ENCODE measurements at places on chromosomes 13 and 19.

GRCh38 chr13:108003626-108004025 is 211.7 kb downstream of the LIG4 start:
- DNase-seq = no peak

DNA sequence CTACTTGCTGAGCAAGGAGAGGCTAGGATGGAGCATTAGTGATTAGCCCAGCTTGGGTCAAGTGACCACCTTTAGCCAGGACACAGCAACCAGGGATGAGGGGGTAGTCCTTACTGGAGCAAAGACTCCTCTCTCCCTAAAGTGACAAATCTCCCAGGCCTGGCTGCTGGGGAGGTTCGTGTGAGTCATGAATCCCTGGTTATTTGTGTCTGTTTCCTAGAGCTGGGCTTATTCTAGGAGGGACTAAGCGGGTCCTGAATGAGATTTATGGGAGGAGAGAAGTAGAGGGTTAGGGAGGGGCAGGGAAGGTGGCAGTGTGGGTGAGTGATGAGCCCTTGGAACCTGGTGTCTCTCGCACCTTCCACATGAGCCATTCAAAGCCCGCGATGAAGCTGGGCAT is 487.3 kb downstream of the TSHZ3 start:
- no peak for DNase-seq

- no peak for DNase-seq
Observed at GRCh38 chr13:98272549-98272948, 95.5 kb upstream of the RNF113B start.

DNA sequence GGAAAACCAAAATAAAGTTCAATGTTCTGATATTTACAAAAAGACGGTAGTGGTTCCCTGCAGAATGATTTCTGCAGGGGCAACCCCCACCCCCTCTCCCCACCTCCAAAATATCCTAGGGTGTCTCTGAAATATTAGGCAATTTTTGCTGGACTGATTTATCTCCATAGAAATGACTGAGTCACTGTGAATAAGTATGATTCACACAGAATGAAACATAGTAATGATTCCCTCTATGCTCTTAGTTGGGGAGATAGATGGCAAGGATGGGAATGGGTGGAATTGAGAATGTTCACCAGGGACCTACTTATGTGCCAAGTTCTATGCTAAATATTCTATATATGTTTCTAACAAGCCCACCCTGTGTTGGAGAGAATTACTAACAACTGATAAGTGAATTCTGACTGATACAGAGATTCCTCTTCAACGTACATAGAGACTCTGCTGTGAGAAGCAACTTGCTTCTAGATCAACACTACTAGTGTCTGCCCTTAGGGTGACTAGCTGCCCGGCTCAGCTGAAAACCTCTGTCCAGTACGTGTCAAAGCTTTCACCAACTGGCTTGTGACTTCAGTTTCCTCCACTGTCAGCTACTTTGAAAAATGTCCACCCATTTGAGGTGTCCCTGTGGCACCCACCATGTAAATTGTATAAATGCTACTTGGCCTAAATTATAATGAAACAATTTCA is 38.4 kb upstream of the RAP2A start:
- no peak for DNase-seq

DNA sequence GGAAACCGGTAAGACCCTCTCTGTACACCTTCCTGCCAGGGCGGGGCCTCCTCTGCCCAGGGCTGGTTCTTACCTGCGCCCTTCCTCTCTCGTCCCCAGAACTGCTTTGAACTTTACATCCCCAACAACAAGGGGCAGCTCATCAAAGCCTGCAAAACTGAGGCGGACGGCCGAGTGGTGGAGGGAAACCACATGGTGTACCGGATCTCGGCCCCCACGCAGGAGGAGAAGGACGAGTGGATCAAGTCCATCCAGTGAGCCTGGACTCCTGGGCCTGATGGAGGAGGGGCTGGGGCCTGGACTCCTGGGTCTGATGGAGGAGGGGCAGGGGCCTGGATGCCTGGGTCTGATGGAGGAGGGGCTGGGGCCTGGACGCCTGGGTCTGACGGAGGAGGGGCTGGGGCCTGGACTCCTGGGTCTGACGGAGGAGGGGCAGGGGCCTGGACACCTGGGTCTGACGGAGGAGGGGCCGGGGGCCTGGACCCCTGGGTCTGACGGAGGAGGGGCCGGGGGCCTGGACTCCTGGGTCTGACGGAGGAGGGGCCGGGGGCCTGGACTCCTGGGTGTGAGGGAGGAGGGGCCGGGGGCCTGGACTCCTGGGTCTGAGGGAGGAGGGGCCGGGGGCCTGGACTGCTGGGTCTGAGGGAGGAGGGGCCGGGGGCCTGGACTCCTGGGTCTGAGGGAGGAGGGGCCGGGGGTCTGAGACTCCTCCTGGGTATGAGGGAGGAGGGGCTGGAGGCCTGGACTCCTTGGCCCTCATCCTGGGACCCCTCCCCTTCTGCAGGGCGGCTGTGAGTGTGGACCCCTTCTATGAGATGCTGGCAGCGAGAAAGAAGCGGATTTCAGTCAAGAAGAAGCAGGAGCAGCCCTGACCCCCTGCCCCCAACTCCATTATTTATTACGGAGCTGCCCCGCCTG is 9.4 kb downstream of the CYTH2 start:
- no peak for DNase-seq

- no peak for DNase-seq
Observed at GRCh38 chr13:71618159-71618558, 248.8 kb downstream of the DACH1 start.

DNA sequence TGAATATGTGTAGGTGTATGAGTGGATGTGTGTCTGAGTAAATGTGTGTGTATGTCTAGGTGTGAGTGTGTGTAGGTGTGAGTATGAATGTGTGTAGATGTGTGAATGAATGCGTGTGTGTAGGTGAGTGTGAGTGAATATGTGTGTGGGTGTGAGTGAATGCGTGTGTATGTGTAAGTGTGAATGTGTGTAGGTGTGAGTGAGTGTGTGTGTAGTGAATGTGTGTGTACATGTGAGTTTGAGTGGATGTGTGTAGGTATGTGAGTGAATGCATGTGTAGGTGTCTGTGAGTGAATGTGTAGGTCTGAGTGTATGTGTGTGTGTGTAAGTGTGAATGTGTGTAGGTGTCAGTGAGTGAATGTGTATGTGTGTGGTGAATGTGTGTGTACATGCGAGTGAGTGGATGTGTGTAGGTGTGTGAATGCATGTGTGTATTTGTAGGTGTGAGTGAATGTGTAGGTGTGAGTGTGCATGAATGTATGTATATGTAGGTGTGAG is 201.0 kb upstream of the ZNF536 start:
- DNase-seq = no peak

GRCh38 chr13:57933606-57934005 is 302.1 kb downstream of the PCDH17 start:
- no peak for DNase-seq

- no peak for DNase-seq
Observed at GRCh38 chr13:95954266-95954665, 98.9 kb downstream of the UGGT2 start.

DNA sequence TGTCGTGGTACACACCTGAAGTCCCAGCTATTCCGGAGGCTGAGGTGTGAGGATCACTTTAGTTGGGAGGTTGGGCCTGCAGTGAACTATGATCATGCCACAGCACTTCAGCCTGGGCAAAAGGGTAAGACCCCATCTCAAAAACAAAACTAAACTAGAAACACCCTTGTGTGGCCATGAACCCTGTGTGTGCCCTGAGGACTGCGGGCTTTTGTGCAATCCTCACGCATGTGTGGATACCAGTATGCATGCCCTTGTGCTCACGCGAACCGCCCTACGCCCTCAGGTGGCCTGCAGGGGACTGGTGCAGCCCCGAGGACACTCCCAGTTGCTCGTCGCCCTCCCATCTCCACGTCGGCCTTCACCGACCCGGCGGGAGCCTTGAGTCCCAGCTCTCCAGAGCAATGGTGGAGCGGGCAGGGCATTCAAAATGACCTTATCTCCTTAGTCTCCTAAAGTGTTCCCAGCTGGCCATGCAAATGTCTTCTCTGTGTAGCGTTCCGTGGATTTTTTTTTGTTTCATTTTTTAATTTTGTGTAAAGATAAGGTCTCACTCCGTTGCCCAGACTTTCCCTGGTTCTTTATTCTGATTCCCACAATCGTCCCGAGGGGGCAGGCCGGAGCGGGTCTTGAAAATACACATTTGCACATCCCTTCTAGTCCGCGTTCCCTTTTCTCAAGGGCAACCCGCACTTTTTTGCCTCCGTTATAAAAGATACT is 868 bp upstream of the EGLN2 start:
- DNase-seq = no peak

- DNase-seq = no peak
Observed at GRCh38 chr19:2221250-2221831, 14.8 kb downstream of the PLEKHJ1 start.

GRCh38 chr19:5304486-5304885 is 36.1 kb downstream of the PTPRS start:
- DNase-seq = no peak

GRCh38 chr19:5137571-5138124 is 168.7 kb downstream of the KDM4B start:
- no peak for DNase-seq

- no peak for DNase-seq
Observed at GRCh38 chr13:94713561-94714182, 1.3 kb upstream of the SOX21 start.

DNA sequence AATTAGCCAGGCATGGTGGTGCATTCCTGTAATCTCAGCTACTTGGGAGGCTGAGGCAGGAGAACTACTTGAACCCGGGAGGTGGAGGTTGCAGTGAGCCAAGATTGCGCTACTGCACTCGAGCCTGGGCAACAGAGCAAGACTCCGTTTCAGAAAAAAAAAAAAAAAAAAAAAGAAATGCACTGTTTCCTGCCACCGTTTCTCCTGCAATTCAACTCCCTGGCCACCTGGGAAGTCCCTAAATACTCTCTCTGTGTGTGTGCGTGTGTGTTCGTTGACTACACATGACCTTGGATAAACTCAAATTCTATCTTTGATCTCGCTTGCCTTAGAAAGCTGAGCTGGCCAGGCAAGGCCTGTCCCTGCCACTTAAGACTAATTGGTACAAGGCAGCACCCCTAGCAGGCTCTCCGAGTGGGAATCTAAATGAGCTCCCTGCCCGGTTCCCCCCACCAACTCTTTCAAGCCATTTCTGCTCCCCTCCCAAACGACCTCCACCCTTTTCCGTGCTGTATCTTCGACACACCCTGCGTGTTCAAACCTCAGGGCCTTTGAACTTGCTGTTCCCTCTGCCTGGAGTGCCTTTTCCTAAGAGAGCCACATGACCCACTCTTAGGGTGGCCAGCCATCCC is 5.2 kb upstream of the BCAT2 start:
- no peak for DNase-seq

DNA sequence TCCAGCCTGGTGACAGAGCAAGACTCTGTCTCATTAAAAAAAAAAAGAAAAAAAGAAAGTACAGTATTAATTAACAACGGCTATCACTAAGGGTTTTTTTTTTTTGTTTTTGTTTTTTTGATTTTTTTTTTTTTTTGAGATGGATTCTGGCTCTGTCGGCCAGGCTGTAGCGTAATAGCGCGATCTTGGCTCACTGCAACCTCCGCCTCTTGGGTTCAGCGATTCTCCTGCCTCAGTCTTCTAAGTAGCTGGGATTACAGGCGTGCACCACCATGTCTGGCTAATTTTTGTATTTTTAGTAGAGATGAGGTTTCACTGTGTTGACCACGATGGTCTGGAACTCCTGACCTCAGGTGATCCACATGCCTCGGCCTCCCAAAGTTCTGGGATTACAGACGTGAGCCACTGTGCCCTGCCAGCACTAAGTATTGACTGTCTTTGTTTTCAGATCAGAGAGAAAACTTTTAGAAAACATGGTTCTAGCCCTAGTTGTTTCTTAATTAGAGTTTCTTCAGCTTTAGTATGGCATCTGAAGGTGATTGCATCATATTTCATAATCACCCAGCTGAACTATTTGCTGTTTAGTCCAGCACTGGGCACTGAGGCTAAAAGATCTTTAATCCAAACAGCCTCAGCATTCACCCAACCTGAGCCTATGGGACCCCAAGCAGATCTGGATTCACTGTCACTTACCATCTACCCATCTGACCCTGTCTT is 2.7 kb upstream of the GATAD2A start:
- no peak for DNase-seq

DNA sequence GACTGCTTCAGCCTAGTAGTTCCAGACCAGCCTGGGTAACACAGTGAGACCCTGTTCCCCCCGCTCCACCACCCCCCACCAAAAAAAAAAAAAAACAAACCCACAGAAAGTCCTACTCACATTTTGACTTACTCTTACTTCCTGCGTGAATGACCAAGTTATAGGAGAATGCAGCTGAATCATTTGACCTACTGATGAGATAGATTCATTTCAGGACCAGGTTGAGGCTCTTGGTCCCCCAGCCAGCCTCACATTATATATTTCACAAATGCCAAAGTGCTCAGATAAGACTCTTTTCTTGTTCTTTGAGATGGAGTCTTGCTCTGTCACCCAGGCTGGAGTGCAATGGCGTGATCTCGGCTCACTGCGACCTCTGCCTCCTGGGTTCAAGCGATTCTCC is 70.2 kb downstream of the KLF5 start:
- no peak for DNase-seq

DNA sequence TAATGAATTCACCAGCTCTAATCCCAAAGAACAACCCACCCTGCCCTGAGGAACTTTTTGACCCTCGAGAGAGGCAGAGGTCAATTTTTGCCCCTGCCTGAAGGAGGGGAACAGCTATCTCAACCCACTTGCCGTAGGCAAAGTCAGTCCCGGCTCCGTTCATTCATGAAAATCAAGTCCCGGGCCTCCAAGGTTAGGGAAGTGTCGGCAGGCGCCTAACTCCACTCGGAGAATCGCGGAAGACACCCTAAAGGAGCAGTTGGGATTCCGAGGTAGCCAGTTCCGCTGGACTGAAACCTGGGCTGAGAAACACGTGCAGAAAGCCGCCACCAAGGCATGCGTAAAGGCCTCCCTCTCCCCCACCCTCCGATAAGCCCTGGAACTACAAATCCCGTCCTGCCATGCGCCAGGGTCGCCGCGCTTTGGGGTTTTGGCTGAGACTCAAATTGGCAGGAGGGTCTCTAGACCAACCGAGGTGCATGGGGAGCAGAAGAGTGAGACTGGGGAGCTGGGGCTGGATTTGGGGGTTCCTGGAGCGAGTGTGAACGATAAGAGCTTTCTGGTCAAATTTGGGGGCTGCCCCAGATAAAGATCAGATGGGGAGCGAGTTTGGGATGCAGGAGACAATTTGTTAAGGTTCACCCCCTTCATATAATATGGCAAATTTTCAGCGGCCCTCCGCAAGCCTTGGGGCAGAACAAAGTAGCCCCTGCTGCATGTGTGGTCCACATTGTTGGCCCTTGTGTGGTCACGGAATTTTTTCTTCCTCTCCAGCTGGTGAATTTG is at the start of gene TNPO2:
TSS of gene TNPO2 (minus strand) at position 292 of the 786 bp plus-strand sequence. CDS start 2,955 bp downstream, outside the sequence.
- no peak for DNase-seq
